ENCODE measurements at places on chromosomes 3 and 15. TPM values are rescaled to one million over a fixed set of nuclear protein-coding genes. Genes with fewer than 3 reads are reported as not detected.

IGF1R gene
- polyA plus RNA-seq: 64.2 TPM

ATP13A5 gene
- 0.06 TPM for polyA plus RNA-seq

FAM81A gene
- polyA plus RNA-seq: 21.5 TPM

GP5 gene
- 0.51 TPM for polyA plus RNA-seq

CACNA2D3 gene
- polyA plus RNA-seq: 1.9 TPM

EXD1 gene
- not detected for polyA plus RNA-seq

CKMT1A gene
- polyA plus RNA-seq: 3.7 TPM

CORO2B gene
- polyA plus RNA-seq: 23.9 TPM

STRA6 gene
- 35.4 TPM for polyA plus RNA-seq

TMEM207 gene
- polyA plus RNA-seq: 19.7 TPM

ZNF619 gene
- 8.3 TPM for polyA plus RNA-seq

PLSCR2 gene
- 1.7 TPM for polyA plus RNA-seq

C3orf38 gene
- 26.1 TPM for polyA plus RNA-seq

LEKR1 gene
- polyA plus RNA-seq: 1.2 TPM

ITIH1 gene
- polyA plus RNA-seq: 0.28 TPM

XIRP1 gene
- polyA plus RNA-seq: 0.14 TPM

CHRNA5 gene
- polyA plus RNA-seq: 8.6 TPM

ATP13A4 gene
- 0.72 TPM for polyA plus RNA-seq

TMIE gene
- polyA plus RNA-seq: 0.84 TPM

TMEM108 gene
- polyA plus RNA-seq: 2.0 TPM

SFMBT1 gene
- polyA plus RNA-seq: 9.2 TPM

ADAMTSL3 gene
- 5.3 TPM for polyA plus RNA-seq

MINAR1 gene
- polyA plus RNA-seq: 1.4 TPM

CD86 gene
- polyA plus RNA-seq: 1.7 TPM

GOLGA8R gene
- polyA plus RNA-seq: 4.6 TPM

TMCO5A gene
- polyA plus RNA-seq: not detected

All from renal cortex interstitium (tissue), 15 donors.